ENCODE measurements at places on chromosomes 16 and 17.
A peak's percentile ranks its signal among the peaks of the same experiment; 100 is the strongest.

DNA sequence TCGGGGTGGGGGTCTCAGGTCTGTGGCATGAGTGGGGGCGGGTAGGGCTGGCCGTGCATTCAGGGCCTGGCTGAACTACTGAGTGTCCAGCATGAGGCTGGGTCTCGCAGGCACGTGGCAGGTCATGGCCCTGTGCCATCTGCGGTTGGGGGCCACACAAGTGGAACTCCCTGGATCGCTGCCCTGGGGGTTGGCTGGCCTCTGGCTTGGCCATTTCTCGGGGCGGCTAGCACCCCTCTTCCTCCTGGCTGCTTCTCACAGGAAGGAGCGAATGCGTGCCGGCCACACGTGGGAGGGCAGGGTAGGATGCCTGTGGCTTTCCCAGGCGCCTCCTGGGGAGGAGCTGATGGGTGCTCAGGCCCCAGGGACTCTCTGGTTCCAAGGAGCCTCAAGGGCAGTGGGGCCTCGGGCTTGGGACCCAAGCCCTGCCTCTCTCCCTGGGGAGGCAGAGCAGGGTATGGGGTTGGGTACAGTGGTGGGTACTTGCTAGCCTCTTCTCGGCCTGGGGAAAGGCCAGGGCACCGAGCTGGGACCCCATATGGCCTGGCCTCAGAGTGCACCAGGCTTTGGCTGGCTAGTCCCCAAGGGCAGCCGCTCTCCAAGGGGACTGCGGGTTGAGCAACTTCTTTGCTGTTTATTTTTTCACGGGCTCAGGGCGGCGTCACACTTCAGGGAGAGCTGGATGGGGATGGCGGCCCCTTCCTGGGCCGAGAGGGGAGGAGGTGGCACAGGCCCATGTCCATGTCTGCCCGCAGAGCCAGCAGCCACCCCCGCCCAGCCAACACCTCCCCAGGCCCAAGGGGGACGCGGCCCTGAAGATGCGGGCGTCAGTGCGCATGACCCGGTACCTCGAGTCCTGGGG lies 37.5 kb downstream of the ADCY7 start:
- DNase-seq: no peak

- DNase-seq: no peak
Measured at GRCh38 chr17:968812-969730, 10.5 kb downstream of the NXN start.

DNA sequence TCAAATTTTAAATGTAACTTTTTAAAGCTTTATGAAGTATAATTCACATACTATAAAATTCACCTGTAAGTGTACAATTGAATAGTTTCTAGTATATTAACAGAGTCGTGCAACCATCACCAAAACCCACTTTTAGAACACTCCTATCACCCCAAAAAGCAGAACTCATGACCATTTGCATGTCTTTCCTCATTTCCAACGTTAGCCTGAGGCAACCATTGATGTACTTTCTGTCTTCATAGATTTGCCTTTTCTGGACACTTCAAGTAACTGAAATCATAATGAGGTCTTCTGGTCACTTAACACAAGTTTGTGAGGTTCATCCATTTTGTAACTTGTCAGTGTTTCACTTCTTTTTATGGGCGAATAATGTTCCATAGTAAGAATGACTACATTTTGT lies 33.2 kb downstream of the METTL16 start:
- DNase-seq: peak; percentile 32

- DNase-seq: no peak
Measured at GRCh38 chr17:65750631-65751115, 189.2 kb upstream of the AXIN2 start.

- DNase-seq: no peak
Measured at GRCh38 chr16:31507617-31507928, 618 bp downstream of the RUSF1 start.

GRCh38 chr17:59893676-59894100 lies 767 bp downstream of the RPS6KB1 start:
- DNase-seq: no peak

GRCh38 chr16:5756969-5757368 lies 659.4 kb upstream of the EEF2KMT start:
- DNase-seq: no peak

DNA sequence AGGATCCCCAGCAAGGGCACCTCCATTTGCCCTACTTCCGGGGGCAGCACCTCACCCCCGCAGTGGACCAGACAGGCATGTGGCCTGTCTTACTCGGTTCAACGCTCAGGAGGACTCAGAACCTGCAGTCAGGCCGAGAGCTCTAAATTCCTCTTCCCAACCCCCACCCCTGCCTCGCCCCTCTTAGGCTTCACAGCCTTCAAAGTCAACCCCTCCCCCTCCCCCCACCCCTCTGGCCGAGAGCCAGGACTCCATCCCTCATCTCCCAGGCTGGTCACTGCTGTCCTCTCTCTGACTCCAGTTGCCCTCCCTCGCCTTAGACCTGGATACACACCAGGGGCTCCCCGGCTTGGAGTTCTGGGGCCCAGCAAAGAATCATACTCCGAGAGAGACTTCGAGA lies 8.1 kb upstream of the HS3ST6 start:
- DNase-seq: no peak

- no peak for DNase-seq
Measured at GRCh38 chr16:86714166-86714565, 135.8 kb downstream of the FOXL1 start.

DNA sequence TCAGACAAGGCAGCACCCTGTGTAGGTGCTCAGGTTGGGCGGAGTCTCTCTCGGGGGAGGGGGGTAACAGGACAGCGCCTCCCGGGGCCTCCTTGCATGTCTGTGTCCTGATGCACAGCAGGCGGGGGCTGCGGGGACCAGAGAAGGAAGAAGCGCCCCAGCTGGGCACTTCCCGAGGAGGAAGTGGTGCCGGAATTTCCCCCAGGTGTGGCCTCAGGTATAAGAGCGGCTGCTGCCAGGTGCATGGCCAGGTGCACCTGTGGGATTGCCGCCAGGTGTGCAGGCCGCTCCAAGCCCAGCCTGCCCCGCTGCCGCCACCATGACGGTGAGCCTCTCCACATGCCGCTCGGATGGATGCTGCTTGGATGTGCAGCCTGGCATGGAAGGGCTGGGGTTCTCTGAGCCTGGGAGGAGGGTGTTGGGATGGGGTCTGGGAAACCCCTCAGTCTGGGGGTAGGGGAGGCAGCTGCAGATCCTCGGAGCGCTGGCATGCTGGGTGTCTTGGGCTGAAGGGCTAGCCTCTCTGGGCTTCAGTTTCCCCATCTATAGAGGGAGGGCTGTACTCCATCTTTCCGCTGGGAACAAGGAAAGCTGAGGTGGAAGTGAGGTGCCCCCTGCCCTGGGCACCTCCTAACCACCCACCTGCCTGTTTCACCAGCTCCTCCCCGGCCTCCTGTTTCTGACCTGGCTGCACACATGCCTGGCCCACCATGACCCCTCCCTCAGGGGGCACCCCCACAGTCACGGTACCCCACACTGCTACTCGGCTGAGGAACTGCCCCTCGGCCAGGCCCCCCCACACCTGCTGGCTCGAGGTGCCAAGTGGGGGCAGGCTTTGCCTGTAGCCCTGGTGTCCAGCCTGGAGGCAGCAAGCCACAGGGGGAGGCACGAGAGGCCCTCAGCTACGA lies at the start of gene IL17C:
IL17C (plus strand) TSS at position 250 of the 908 bp plus-strand sequence; CDS start at position 320, 70 bp downstream.
- no peak for DNase-seq

DNA sequence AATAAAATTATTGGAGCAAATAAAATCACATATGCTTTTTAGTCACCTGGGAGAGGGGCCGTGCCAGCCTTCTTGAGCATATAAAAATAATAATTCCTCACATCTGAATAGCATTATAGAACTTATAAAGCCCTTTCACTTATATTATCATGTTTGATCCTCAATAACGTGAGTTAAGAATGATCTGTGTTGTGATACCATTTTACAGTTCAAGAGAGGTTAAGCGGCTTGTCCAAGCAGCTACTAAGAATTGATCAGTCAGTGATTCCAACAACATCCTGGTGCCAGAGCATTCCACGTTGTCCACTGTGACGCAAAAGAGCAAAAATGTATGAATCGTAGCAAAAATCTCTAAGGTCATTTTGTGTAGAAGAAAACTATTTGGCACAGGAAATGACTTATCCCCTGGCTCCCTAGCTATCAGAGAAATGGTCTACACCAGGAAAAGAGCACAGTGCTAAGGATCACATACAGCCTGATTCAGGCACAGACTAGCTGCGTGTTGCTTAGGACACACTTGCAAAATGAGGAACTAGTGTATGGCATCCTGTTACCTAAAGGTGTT lies 33.0 kb downstream of the ANKFN1 start:
- DNase-seq: no peak

GRCh38 chr16:47156680-47157215 lies 13.0 kb upstream of the NETO2 start:
- no peak for DNase-seq

- DNase-seq: no peak
Measured at GRCh38 chr17:61279476-61280145, 120.0 kb upstream of the TBX2 start.

DNA sequence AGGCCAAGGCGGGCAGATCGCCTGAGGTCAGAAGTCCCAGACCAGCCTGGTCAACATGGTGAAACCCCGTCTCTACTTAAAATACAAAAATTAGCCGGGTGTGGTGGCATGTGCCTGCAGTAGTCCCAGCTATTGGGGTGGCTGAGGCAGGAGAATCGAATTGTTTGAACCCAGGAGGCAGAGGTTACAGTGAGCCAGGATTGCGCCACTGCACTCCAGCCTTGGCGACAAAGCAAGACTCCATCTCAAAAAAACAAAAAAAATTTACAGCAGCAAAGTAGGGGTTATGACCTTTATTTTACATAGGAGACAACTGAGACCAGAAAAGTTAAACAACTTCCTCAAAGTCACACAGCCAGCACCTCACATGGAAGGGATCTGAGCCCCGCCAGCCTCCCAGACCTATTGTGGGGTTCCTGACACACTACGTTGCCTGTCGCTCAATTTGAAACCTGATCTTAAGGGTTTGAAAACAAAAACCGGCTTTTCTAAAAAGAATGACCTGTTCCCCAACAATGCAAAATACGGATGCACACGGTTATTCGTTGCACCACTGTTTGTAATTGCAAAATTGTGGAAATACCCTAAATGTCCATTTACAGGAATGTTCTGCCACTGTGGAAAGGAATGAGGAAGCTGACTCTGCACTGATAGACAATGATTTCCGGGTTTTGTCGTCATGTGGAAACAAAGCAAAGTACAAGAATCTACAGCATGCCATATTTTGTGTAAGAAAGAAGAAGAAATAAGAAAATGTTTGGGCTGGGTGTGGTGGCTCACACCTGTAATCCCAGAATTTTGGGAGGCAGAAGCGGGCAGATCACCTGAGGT lies 77.2 kb downstream of the CNGB1 start:
- peak; percentile 97 for DNase-seq

GRCh38 chr17:10229181-10229580 lies 30.8 kb upstream of the GAS7 start:
- DNase-seq: peak; percentile 32

DNA sequence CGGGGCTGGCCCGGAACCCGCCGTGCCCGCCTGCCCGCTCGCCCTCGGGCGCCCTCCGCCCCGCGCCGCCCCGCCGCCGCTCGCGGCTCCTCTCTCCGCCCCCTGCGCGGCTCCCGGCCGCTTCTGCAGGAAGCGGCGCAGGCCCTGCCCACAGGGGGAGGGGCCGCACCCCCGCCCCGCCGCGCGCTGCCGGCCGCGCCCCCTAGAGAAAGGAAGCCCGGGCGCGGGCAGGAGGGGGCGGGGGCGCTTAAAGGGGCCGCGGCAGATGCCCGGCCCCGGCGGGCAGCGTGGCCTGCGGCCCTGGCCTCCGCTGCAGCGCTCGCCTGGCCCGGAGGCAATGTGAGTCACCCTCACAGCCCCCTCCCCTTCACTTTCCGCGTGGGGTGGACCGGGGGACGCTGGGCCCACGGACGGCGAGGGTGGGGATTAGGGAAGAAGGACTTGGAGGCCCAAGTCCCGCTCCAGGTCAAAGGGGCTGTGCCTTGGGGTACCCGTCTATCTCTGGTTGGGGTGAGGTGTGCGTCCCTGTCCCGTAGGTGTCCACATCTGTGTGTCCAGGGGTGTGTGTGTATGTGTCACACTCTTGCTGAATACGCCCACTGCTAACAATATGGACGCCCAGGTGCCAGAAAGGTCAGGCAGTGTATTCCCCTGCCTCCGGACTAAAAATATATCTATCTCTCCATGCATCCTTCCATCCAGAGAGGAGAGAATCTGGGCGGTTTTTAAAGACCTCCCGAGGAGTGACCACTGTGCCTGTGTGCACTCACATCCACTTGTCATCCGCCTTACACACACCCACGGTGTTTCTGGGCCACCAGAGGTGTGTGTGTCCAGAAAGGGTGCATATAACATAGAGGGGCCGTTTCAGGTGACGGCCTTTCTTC lies at the start of gene GIT1:
GIT1 (minus strand) TSS at position 125 of the 887 bp plus-strand sequence. CDS start 270 bp downstream, outside the sequence.
- peak; percentile 71 for DNase-seq

- peak; percentile 88 for DNase-seq
Measured at GRCh38 chr16:79372503-79373184, 227.9 kb downstream of the MAF start.

DNA sequence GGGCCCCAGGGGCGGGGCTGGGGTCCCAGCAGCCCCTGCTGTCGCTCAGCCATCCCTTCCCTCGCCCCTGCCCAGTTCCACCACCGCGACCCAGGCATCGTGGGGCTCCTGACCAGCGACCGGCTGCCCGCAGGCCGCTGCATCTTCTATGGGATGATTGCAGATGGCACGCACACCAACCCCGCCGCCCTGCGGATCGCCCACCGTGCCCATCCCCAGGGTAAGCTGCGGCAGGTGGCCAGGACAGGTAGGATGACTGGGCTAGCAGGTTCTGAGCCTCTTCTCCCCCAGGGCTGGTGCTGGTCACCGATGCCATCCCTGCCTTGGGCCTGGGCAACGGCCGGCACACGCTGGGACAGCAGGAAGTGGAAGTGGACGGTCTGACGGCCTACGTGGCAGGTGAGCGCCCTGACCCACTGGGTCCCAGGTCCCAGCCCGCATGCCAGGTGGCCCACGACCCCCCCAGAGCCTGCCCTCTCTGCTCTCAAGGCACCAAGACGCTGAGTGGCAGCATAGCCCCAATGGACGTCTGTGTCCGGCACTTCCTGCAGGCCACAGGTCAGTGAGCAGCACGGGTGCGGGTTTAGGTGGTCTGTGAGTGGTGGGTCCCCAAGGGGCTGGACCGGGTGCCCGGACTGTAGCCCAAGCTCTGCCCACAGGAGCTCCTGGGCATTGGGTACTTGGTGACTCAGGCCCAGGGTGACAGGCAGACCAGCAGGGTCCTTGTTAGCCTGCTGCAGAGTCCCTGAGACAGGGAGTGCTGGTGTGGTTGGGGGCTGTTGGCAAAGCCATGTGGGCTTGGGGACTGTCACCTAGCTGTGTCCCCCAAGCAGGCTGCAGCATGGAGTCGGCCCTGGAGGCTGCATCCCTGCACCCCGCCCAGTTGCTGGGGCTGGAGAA lies 2.8 kb downstream of the CEMP1 start:
- DNase-seq: no peak

GRCh38 chr16:11748404-11749254 lies 6.0 kb upstream of the TXNDC11 start:
- DNase-seq: no peak

- no peak for DNase-seq
Measured at GRCh38 chr17:74875155-74875976, 2.6 kb upstream of the FDXR start.

GRCh38 chr17:82167028-82167427 lies 45.6 kb downstream of the CCDC57 start:
- no peak for DNase-seq

DNA sequence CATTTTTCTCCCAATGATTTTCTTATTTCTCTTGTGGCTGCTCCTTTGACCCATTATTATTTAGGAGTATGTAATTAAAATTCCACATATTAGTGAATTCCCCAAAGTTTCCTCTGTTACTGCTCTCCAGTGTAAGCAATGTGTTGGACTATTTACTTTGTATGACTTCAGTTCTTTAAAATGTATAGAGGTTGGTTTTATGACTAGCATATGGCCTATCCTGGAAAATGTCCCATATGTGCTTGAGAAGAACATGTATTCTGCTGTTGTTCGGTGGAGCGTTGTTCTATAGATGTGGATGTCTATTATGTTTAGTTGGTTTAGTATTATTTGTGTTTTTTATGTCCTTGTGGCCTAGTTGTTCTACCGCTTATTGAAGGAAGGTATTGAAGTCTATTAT lies 6.0 kb upstream of the NT5M start:
- DNase-seq: no peak
